Stimulated activated CD8-positive, alpha-beta memory T cell treated with anti-CD3 and anti-CD28 coated beads, Interleukin-4, amount 100 ng/mL, for 48 hours (primary cell): ENCODE measurements at places on chromosomes 16 and 17.

DNA sequence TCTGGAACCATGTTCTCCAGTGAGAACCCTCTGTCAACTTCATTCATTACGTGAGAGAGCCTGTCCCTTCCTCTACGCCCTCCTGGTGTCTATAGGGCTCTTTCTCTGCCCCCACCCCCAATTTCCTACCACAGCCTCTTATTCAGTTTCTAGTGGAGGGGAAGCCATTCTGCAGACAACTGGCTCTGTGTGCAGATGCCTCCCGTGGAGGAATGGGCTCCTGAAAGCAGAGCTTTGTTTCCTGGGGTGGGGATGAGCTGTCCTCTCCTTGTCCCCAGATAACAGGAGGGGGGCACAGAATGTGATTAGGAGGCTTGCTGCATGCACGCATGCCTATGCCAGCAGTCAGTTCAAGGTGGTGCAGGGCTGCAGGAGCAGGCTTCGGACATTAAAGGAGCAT lies 31.6 kb downstream of the MMP15 start:
- DNase-seq = no peak

DNA sequence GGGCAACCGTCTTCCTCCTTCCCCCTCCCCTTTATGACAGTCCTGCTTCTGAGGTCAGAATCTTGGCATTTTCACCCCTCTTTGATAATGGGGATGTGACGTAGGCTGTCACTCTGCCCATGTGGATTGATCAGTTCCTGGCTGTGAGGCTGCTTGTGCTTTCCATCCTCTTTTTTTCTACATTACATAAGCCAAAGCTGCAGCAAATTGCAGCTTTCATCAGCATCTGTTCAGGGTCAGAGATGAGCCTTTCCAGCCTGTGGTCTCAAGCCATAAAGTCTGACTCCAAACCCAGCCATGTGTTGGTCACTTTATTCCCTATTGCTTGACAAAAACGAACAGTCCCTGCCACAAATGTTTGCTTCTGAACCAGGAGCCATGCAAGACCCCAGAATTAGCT lies 535.1 kb downstream of the CDH11 start:
- no peak for DNase-seq

- no peak for DNase-seq
Observed at GRCh38 chr16:81545470-81546250, 101.1 kb downstream of the CMIP start.

GRCh38 chr17:58706351-58707140 lies 14.1 kb downstream of the RAD51C start:
- no peak for DNase-seq

DNA sequence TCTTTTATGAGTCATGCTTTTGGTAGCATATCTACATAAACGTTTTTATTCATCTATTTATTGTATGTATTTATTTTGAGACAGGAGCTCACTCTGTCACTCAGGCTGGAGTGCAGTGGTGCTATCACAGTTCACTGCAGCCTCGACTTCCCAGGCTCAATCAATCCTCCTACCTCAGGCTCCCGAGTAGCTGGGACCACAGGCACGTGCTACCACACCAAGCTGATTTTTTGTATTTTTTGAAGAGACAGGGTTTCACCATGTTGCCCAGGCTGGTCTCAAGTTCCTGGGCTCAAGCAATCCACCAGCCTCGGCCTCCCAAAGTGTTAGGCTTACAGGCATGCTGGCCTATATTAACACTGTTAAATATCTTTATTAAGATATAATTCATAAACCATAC lies 20.4 kb upstream of the IL4R start:
- DNase-seq = peak; percentile 9

DNA sequence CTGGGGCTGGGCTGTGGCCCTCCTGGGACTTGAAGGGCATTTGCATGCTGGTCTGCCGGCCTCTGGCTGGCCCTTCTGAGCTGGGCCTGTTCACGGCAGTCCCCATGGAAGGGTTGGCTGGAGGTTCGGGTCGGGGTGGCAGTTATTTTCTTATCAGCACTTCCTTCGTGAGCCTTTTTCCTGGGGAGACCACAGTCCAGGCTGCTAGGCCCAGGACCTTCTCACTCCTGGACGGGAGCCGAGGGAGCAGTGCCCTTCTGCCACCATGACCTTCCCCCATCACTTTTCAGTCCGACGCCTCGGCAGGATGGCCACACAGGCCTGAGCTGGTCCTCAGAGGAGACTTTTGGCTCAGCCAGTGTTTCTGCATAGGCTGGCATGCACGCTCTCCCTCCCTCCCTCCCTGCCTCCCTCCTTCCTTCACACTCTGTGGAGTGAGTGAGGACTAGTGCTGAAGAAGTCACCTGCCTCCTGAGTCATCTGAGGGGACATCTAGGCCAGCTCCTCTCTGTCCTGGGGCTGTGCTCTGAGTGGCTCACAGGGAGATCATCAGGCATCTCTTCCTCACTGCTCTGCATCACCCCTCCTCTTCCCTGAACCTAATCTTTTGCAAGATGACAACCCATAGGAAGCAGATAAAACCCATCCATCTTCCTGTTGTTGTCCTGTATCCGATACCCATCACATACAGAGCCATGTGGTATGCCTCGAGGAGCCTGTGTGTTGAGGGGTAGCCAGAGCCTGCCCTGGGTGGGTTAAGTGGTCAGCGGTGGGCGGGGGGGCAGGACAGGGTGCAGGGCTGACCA lies 109.7 kb downstream of the RAP1GAP2 start:
- DNase-seq = no peak

- DNase-seq = no peak
Observed at GRCh38 chr17:29619251-29619650, 3.5 kb downstream of the CORO6 start.

DNA sequence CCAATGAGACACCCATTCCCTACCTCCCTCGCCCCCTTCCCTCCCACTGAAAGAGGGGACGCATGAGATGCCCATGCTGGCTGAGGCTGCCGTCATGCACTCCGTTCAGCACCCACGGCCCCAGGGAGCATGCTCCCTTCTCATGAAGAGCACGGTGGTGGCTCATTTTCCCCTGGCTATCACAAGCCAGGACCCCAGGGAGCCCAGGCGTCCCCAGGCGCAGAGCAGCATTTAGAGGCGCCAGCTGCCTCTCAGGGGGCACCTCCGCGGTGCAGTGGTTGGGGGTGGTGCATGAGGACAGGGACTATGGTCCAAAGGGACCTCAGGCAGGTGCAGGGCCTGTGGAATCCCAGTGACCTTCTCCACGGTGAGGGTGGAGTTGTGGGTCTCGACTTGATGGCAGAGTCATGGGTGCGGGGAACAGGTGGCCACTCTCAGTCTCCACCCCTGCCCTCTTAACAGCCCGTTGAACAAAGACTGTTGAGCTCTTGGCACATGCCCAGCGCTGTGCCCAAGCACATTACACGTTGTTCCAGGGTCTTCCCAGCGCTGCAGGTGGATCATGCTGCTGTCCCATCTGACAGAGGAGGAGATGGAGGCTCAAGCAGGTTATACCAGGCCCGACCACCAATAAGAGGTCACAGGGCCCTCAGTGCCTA lies 13.6 kb downstream of the KIF19 start:
- DNase-seq = no peak

GRCh38 chr16:85329059-85329812 lies 217.0 kb upstream of the CIBAR2 start:
- DNase-seq = no peak

DNA sequence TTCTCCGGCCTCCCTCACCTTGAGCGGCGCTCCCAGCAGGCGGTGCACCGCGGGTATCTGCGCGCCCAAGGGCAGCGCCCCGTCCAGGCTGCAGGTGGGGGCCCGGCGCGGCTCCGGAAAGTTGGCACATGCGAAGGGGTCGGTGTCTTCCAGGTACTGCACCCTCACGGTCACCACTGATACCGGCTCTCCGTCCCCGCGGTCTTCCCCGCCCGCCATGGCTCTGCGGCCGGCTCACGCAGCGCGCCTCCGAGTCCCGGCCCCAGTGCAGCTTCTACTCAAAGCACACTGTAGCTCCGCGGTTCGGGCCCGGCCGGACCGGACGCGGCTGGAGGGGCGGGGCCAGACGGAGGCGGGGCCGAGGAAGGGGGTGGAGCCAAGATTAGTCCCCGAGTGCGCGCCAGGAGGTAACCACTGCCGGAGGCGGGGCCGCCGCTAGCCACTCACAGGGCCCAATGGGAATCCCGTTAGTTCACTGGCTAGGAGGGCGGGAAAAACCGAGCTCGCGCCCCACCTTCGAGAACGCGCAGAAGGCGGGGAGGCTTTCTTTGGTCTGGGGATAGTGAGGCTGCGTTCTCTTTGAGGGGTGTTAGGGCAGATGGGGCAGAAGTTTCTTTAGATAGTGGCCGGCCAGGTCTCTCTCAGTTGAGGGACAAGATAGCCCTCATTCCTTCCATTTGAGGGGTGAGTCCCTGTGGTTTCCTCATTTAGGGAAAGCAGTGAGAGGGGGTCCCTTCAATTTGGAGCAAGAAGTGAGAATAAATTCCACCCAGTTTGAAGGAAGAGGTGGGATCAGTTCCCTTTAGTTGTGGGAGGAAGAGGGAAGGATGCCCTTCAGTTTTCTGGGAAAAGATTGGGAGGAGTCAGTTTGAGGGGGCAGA lies at the start of gene FHOD1:
FHOD1 (minus strand) TSS at position 290 of the 881 bp plus-strand sequence; CDS start at position 219, 71 bp downstream.
- peak; percentile 100 for DNase-seq

- no peak for DNase-seq
Observed at GRCh38 chr16:64083428-64084129, 1038.3 kb downstream of the CDH11 start.

DNA sequence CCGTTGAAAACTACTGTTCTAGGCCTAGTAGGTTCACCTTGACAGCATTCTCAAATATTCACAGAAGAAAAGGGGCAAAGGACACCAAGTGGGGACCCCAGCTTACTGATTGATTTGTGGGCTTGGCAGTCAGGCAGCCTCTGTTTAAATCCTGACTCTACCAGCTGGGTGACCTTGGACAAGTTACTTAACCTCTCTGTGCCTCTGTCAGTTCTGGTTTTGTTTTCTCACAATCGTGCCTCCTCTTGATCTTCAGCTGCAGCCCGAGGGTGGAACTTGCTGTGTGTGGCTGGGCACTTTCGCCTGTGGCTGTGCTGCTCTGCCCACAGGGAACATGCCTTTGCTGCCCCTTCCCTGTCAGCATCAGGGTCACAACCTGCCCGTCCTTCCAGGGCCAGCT lies 17.8 kb downstream of the RAP1GAP2 start:
- no peak for DNase-seq
